ENCODE measurements at places on chromosomes 13 and 19.

- no peak for DNase-seq
Observed at GRCh38 chr13:33578786-33579185, 239.2 kb upstream of the RFC3 start.

DNA sequence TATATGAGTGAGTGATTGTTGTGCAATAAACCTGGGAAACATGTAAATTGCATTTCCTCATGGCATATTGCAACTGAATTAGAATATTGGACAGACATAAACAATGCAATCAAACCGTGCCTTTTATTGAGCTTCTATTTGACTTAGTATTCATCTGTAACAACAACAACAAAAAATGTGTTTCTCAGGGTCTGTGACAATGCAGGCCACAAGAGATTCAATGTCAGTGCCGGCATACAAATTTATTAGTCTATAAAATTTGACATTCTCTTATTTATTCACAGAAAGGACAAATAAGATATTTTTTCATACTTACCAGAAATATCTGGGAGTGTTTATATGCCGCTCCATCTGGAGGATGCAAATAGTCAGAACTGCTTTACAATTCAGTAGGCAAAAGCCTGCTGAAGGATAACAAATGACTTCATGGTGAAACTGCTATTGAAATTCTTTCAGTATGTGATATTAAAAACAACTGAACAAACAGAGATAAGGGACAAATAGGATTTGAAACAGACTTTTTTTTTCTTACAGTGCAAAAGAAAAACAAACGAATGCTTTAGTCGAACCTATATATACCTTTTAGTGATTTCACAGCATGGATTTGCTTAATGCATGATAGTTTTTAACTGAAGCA lies 77.2 kb downstream of the DACH1 start:
- DNase-seq: no peak

DNA sequence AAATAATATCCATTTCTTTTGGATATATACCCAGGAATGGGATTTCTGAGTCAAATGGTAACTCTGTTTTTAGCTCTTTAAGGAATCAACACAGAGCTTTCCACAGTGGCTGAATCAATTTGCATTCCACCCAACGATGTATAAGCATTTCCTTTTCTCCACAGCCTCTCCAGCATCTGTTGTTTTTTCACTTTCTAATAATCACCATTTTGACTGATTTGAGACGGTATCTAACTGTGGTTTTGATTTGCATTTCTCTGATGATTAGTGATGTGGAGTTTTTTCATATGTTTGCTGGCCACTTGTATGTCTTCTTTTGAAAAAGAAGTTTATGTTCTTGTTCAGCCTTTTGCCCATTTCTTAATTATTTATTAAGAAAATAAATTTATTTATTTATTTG lies 352.2 kb upstream of the OBI1 start:
- DNase-seq: no peak

GRCh38 chr13:75579529-75579928 lies 29.9 kb downstream of the UCHL3 start:
- no peak for DNase-seq

- no peak for DNase-seq
Observed at GRCh38 chr13:68304286-68304893, 1074.3 kb upstream of the PCDH9 start.

DNA sequence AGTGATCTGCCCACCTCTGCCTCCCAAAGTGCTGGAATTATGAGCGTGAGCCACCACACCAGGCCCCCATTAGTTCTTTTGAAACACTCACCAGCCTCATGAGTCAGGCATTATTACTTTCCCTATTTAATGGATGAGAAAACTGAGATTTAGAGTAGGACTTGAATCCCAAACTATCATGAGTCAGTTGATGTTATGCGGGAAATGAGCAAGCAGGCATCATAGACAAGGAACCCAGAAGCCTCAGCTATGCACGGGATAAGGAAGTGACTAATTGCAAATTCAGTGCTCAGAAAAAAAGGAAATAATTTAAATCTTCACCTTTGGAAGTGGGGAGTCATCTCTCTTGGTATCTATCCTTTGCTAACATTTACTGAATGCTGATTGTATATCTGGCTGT lies 217.5 kb downstream of the ABCC4 start:
- no peak for DNase-seq

- no peak for DNase-seq
Observed at GRCh38 chr19:16373989-16374388, 49.4 kb downstream of the KLF2 start.

GRCh38 chr13:35789335-35790165 lies 313.1 kb upstream of the MAB21L1 start:
- DNase-seq: no peak

DNA sequence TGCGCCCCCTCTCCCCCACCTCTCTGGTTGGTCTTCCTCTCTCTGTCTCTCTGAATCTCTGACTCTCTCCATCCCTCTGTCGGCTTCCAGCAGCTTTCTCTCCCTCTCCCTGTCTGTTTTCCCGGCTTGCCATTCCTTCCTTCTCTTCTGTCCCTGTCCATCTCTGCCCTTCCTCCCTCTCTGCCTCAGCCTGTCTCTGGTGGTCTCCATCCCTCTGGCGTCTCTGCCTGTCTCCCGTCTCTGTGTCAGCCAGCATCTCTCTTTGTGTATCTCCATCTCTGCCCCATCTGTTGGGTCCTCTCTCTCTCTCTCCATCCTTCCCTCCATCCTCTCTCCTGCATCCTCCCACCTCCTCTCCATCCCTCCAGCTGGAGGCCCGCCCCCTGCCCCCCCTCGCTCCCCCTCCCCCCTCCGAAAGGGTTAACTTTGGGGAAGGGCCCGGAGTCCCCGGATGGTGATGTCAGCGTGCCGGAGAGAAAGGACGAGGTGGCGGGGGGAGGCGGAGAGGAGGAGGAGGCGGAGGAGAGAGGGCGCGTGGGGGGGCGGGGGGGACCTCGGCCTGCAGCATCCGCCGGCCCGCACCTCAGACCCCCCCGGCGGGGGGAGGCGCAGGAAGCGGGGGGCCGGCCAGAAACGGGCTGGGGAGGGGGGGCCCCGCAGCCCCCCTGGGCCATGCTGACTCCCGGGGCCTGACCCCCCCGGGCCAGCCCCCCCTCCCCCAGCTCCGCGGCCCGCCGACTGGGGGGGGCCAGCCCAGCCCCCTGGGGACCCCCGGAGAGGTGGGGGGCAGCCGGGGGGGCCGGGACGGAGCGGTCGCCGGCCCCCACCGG lies at the start of gene BRSK1:
Gene BRSK1, plus strand, starts transcription at position 450 of the 830 bp plus-strand sequence. CDS start 446 bp downstream, outside the sequence.
- no peak for DNase-seq

DNA sequence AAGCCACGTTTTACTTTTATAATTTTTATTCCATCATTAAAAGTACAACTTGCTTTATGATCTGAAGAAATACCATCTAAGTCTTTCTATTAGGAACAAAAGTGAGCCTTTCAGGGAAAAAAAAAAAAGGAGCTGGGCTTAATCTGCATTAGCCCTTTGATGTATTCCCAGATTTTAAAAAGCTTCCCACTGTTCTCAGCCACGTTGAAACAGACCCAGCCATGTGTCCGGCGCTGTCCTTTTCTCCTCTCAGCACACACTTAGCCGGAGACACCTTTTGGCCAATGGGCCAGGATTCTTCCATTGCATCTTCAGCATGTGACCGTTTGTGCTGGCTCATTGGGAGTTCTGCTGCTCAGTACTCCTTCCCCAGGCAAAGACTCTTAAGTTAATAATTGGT lies 105.5 kb downstream of the GGACT start:
- no peak for DNase-seq

- DNase-seq: no peak
Observed at GRCh38 chr19:39007096-39007495, 25.3 kb downstream of the FBXO27 start.

DNA sequence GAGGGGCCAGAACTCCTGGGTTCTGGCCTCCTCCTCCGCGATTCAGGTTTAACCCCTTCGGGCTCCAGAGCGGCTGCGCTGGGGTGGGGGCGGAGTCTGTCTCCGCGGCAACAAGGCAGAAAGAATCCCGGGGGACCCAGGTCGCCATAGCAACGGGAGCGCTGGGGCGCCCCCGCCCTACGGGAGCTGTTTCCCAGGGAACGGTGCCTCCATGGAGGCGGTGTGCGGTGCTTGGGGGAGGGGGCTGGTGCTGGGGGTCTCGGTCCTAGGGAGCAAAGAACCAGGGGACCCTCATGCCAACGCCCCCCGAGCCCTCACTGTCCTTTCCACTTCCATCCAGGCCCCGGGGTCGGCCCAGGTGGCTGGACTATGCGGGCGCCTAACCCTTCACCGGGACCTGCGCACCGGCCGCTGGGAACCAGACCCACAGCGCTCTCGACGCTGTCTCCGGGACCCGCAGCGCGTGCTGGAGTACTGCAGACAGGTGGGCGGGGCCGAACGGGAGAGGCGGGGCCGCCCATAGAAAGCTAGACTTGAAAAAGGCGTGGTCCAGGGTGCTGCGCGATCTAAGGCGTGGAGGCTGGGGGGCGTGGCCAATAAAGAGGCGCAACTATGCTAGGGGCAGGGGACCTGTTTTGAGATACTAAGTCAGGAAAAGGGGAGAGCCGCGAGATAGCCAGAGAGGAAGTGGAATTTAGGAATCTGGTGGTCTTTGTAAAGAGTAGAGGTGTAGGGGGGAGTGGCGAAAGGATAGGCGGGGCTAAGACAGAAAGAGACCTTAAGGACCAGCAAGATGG lies 1.2 kb downstream of the APLP1 start:
- DNase-seq: no peak
